Activated T-helper 1 cell treated with Interleukin-2 at 50 U/mL for 16 hours (primary cell): ENCODE measurements at places on chromosomes 1 and 21.

GRCh38 chr1:26112407-26112775 lies 767 bp downstream of the PDIK1L start:
- DNase-seq, result no peak

GRCh38 chr1:11927866-11928592 lies 1.8 kb upstream of the KIAA2013 start:
- no peak for DNase-seq

DNA sequence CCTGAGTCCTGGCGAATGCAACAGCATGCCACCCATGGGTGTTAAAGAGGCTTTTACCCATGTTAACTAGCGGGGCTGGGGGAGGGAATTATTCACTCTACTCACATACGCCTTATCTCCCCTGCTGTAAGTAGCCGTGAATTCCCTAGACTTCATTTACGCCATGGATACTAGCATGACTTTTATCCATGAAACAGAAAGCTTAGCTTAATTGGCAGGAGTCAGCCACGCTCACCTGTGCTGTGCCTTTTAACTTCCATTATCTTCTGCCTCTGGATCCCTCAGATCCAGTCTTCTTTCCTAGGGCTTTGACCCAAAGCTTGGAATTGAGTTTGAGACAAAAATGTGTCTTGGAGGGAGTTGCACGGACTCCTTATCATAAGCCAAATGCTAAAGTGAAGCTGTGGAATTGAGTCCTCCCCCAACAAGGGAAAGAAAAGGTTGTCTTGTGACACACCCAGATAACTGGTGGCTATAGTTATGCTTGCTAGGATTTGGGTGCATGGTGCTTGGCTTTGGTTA lies 9.7 kb upstream of the NASP start:
- DNase-seq, result no peak

GRCh38 chr1:101116006-101116405 lies 90.4 kb upstream of the DPH5 start:
- no peak for DNase-seq

DNA sequence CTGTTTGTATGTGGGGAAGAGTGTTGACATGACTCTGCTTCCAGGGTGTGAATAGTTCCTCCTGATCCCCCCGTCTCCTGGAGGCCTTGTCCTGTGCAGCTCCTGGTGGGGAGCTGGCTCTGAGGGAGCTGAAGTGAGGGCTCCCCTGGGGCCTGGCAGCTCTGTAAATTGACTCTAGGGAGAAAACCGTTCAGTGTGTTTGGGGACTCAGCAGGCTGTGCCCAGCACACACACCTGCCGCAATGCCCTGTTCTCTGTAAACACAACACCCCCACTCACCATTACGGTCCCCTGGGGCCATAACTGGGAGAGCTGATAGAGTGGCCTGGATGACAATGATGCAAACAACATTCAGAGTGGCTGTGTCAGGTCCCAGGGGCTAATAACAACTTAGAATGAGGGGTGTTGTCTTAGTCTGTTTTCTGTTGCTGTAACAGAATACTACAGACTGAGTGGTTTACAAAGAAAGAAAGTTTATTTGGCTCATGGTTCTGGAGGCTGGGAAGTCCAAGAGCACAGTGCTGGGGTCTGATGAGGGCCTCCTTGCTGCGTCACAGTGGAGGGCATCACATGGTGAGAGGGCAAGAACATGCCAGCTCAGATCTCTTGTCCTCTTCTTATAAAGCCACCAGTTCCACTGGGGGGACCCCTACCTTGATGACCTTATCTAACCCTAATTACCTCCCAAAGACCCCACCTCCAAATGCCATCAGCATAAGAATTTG lies 15.3 kb downstream of the ADORA1 start:
- no peak for DNase-seq

- no peak for DNase-seq
Observed at GRCh38 chr21:27192281-27192949, 225.5 kb upstream of the ADAMTS5 start.

DNA sequence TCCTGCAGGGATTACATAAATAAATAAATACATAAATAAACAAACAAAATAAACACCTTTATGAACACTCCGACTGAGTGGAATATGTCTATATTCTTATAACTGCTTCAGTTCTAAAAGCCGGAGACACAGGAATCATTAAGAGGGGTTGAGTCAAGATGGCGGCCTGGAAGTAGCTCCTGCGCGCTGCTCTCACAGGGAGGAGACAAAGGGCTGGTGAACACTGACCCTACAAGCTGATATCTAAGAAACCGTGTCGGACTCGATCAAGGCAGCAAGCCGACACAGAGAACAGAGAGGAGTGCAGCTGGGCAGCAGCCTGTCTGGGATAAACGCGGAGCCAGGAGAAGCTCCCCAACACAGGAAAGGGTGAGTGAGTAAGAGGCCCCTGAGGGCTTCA lies 1098.6 kb upstream of the NCAM2 start:
- DNase-seq, result no peak

- no peak for DNase-seq
Observed at GRCh38 chr1:9990944-9991343, 6.1 kb upstream of the RBP7 start.

DNA sequence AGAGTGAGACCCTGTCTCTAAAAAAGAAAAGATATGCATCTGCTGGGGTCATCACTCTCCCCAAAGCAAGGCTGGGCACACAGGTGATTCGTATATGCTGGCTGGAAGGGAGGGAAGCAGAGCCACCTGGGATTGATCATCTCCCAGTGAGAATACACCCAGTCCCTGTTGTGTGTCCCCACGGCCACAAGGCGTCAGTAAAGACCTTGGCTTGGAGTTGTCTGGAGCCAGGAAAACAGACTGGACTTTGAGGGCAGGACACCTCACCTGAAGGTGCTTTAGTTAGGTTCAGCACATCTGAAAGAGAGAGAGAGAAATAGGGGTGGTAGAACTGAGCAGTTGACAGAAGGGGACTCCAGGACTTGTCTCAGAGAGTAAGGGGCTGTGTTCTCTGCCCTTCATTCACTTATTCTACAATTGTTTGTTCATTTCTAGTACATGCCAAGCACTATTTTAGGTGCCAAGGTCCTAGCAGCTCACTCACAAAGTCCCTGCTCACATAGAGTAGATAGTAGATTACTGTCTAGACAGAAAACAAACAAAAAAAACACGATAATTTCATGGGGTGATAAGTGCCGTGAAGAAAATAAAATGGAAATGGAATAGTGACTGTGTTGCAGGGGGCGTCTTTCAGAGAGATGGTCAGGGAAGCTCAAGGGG lies 13.5 kb downstream of the CITED4 start:
- no peak for DNase-seq

DNA sequence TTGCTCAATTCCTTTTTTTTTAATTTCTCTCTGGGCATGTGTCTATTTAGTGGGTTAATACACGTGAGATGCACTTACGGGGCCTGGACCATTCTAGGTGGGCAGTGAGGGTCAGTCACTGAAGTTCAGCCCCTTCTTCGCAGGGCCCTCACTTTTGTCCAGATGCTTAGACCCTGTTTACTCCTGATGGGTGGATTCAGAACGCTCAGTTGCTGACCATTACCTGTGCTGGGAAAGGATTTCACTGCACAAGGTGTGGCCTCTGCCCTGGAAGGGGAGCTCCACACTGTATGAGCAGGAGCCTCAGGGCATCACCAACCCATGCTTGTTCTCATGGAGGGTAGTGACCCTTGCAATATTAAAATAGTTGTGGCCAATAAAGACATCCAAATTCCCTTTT lies 4.5 kb downstream of the PRAMEF12 start:
- DNase-seq, result no peak

- DNase-seq, result no peak
Observed at GRCh38 chr1:100343897-100344296, 8.4 kb upstream of the CDC14A start.

DNA sequence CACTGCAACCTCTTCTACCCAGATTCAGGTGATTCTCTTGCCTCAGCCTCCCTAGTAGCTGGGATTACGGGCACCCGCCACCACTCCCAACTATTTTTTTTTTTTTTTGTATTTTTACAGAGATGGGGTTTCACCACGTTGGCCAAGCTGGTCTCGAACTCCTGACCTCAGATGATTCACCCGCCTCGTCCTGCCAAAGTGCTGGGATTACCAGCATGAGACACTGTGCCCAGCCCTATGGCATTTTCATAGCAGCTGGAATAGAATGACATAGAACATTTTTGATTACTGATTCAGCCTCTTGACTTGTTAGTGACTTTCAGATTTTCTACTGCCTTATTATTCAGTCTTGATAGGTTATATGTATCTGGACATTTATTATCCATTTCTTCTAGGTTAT lies 1046.2 kb downstream of the AMY1C start:
- no peak for DNase-seq

DNA sequence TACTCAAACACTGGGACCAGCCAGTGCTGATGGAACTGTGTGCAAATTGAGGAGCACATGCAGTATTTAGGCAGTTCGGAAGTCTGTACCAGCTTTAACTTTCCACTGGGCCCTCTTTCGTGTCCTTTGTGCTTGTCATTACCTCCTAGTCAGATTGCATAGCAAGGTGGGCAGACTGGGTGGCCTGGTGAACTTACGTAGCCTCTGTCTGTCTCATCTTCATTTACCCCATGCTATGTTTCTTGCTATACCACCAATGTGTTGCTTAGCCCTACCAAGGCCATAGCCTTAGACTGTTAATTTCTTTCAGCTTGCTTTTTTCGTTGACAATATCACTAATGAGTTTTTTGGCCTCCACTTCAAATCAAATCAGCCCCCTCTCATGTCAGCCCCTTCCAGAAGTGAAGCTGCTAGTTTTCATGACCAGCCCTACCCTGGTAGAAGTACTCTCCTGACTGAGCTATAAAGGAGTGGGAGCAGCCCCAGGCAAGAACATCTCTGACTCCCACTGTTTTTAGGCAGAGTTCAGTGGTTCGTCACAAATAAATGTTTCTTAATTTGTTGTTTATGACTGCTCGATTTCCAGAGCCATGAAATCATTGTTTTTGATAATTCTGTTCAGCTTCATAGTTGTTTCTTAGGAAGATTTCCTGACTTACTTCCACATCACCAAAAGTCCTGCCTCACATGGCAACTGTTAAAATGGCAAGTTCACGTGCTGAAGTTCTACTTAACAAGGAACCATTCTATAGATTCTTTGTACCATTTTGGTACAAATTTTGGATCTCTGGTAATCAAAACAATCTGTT lies 19.3 kb downstream of the PRKACB start:
- no peak for DNase-seq

- no peak for DNase-seq
Observed at GRCh38 chr1:43914576-43915525, 18.8 kb upstream of the ARTN start.

DNA sequence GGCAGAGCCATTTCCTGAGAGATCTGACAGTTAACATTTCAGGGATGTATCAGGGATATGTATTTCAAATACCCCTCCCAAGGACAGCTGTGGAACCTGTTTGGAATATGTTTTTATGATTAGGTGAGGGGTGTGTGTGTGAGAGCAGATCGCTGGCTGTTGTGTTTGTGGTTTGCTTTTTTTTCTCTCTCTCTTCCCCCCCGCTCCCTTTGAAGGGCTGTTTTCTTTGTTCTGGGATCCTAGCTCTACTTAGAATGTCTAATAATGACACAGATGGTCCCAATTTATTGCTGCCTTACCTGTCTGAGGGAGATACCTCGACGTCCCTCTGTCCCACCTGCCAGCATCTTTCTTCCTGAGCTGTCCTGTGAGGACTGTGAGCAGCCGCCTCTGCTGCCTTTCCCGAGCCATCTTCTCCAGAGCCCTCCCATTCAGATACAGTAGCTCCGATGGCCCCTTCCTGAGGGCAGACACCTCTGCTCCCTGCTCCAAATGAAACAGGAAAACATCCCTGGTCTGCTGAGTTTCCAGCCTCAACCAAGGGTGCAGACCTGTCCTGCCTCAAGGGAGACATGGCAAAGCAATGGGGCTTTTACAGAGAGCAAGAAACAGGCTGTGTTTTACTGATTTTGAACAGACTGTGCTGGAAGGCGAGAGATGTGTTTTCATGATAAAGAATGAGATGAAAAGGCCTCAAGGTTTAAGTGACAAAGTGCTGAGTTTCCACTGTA lies 138.0 kb upstream of the TNR start:
- DNase-seq, result no peak

- DNase-seq, result no peak
Observed at GRCh38 chr1:30345491-30346130, 377.8 kb downstream of the MATN1 start.

DNA sequence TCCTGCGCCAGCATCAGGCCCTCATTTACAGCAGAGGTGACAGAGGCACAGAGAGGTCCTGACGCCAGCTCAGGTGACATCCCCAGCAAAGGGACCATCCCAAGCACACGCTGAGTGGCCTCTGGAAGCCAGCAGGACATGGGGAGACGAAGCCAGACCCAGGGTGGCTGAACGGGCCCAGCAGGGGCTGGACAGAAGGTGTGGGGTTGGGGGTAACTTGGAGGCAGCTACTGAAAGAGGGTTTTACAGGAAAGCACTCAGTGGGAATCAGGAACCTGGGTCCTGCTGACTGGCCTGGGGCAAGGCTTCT lies 1.6 kb upstream of the ARHGEF16 start:
- no peak for DNase-seq

DNA sequence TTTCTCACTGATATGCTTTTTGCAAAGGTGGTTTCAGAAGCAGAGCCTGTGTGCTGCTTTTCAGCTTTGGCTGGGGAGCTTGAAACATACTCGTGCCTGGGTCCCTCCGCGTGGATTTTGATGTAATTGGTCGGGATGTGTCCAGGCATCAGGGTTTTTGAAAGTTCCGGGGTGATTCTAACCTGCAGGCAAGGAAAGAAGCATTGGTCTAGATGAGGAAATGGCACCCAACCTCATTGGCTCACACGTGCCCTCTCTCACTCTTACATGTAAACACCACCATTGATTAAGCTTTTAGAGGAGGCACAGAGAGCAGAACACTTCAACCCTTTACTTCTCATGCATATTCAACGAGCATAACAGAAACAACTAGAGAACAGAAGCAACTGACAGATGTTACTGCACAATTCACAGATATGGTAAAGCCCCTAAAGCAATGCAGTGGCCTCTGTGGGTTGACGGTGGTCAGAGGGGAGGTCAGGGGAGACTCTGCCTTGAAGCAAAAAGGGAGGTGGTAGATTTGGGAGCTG lies 112.1 kb downstream of the TLR5 start:
- no peak for DNase-seq

GRCh38 chr1:212121779-212122178 lies 86.2 kb downstream of the DTL start:
- DNase-seq, result no peak

DNA sequence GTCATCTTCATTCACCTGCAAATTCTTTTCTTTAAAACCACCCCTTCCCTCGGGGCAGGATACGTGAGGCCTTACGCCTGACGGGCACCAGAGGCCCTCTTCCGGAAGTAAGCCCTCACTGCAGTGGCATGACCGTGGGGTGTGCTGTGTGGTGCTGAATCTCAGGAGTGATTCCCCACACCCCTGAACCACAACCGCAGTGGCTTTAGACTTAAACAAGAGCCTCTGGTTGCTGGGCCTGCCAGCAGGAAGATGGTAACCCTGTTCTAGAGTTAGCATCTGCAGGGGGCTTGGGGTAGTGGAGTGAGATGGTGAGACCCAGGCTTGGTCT lies 12.1 kb downstream of the BSND start:
- DNase-seq, result no peak

DNA sequence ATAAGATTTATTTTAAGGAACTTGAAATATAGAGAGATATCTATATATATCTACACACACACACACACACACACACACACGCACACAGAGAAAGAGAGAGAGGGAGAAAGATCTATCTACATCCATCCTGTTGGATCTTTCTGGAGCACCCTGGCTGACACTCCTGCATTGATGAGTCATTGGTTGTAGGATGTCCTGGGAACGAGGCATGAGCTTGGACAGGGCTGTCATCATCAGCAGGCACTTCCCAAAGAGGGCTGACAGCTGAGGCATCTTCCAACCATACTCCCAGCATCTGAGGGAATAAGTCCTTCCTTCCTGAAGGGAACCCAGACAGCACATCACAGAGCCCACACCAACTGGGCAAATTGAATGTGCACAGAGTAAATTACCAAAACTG lies 99.1 kb upstream of the ERG start:
- DNase-seq, result no peak

GRCh38 chr21:21367583-21367982 lies 369.4 kb downstream of the NCAM2 start:
- DNase-seq, result no peak
